Skeletal muscle cell (primary cell): ENCODE measurements at places on chromosomes 13 and 19.

DNA sequence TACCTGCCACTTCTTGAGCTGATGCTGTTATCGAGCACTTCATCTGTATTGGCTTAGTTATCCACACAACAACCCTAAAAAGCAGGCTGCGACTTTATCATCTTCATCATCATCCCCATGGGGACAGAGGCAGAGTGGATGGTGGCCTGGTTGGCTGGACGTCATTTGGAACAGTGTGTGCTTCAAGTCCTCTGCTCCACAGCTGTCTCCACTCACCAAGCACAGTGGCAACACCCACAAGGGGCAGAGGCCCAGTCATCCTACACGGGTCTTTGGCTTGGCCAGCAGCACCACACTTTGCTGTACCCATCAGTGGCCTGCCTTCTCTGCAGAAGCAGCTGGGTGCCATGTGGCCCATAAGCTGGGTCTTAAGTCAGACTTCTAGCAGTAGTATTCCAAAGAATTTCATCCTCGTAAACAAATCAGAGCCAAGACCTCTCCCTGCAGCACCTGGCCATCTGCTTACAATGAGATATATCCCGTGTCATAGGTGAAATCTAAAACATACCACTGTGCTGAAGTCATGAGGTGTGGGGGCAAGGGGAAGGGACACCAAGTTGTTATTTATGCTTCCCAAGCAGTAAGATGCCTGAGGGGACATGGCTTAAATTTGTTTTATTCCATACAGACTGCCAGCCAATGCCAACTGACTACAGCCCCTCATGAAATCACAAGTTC, 47.9 kb upstream of the EPHX3 start:
- no peak for DNase-seq

- no peak for DNase-seq
These were observed 2.2 kb downstream of the TNNT1 start for GRCh38 chr19:55146705-55147273.

- DNase-seq, result no peak
These were observed 294.1 kb downstream of the DLEU7 start for GRCh38 chr13:50549221-50549942.

- DNase-seq, result no peak
These were observed 11.3 kb downstream of the STX10 start for GRCh38 chr19:13138916-13139198.

DNA sequence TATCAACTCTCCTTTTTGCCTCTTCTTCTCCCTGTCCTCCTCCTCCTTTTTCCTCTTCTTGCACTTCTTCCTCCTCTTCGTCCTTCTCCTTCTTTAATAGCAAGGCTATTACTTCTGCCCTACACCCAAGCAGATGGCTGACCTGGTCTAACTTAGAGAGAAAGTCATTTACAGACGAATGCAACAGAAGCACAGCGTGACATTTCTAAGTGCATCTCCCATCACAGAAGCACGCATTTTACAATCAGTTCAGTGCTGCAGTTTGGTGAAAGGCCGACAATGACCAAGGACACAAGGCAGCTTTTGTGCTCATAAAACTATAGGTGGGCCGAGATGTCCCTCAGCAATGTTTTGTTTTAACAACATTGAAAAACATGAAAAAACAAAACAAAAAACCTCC, 231.5 kb downstream of the FGF14 start:
- DNase-seq, result no peak

GRCh38 chr19:39413272-39413910, 922 bp downstream of the PLEKHG2 start:
- DNase-seq, result no peak

GRCh38 chr13:86446311-86446710, 647.1 kb upstream of the SLITRK6 start:
- peak; percentile 80 for DNase-seq

DNA sequence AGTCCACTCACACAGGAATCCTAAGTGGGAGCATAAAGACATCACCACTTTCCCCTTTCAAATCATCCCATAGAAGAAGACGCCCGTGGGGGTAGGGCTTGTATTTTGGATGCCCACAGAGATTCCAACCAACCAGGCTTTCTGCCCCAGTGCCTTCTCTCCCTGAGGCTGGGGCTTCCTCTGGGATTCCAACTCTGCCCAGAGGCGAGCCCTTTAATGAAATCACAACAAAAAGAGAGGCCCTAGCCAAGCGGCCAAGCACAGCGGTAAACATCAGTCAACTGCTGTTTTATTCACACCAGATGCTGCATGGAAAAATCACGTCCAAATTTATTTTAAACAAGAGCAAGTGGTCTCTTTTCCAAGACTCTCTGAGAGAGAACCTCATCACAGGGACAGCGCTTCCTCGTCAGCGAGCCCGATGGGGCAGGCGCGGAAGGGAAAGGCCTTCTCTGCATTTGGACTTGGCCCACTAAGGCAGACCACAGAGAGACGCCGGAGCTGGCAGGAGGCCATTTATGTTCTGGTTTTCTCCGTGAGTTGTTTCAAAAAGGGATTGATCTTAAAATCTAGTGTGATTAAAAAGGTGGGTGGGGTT, 31.5 kb downstream of the ADPRHL1 start:
- DNase-seq, result no peak

DNA sequence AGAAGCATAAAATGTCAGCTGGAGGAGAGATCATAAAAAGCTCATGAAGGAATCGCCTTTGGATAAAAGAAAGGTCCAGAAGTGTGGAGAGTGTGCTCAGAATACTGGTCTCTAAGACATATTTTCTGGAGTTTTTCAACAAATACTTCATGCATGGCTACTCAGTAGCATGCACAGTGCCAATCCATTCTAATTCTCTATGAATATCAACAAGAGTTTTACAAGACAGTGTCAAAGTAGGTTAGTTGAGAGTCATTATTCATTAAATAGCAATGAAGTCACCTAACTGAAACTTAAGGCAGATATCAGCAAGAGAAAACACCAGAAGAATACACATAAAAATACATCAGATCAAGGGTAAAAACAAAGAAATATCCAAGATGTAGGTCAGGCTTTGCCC, 1243.2 kb upstream of the SLC10A2 start:
- DNase-seq, result no peak

- no peak for DNase-seq
These were observed 42.7 kb upstream of the VSTM2B start for GRCh38 chr19:29482855-29483640.

DNA sequence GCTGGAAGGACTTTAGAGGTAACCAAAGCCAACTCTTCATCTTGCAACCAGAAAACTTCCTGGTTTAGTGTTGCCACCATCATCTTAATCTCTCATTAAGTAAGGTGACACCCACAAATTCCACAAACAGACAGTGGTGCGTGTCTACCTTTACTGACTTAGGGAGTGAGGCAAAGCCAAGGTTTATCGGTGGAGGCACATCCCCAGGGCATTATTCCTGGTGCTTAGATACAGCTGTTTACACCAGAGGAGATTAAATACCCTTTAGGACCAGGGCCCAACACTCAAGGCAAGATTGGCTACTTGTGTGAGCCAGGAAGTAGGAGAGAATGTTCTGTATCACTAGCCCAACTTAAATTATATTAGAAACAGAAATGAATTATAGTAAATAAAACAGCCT, 9.5 kb downstream of the STOML3 start:
- DNase-seq, result no peak

GRCh38 chr13:33933810-33934209, 115.9 kb downstream of the RFC3 start:
- no peak for DNase-seq

DNA sequence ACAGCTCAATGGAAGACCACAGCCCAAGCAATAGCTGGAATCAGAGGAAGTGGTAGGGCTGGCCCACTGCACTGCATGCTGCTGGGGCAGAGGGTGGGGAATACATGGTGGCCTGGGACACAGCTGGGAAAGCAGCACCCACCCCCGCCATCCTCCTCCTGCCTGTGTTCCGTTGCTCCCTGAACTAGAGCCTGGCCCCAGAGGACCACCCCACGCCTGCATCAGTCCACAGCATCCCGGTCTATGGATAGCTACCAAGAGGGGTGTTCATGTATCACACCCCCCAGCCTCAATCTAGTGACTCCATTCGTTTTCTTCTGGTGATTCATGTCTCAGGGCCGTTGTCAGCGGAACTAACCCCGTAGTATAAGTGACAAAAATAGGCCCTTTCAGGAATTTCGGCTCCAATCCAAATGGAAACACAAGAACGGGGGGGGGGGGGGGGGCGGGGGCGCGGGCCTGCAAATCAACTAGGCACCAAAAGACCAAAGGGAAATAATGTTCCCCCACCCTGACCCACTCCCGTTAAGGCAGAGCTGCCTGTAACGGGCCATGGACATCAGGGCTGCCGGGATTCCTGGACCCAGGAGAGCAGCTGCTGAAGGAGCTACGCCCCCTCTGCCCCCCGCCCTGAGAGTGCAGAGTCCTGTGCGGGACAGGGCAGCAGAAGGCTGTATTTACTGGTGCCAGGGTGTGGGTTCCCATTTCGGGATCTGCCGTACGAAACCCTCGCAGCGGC, 18.9 kb upstream of the EPHX3 start:
- DNase-seq, result peak; percentile 86

DNA sequence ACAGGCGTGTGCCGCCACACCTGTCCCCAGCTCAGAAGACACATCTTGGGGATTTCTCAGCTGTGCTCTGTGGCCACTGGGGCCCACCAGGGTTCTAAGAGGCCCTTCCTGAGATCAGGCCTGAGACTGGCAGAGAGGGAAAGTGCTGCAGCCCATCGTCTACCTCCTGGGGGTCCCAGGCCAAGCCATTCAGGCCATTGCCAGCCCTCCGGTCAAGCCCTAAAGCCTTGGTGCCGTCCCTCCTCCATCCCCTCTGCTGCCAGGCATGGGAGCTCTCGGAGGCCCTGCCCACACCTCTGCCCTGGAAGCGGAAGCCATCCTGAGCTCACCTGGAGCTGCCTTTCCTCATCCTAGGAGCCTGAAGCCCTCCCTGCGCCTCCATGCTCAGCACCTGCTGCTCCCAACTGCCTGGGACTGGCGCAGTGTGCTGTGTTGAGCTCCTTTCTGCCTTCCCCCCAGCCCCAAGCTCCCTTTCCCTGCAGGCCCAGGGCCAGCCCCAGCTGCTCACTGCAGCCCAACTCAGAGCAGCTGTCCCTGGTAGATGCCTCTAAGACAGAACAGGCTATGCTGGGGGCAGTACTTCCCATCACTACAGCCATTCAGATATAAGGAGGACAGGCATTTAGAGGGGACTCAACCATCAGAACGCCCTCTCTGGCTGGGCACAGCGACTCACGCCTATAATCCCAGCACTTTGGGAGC, 2.9 kb downstream of the SLC7A9 start:
- no peak for DNase-seq

GRCh38 chr19:43790587-43790986, 9.8 kb upstream of the KCNN4 start:
- DNase-seq, result no peak

DNA sequence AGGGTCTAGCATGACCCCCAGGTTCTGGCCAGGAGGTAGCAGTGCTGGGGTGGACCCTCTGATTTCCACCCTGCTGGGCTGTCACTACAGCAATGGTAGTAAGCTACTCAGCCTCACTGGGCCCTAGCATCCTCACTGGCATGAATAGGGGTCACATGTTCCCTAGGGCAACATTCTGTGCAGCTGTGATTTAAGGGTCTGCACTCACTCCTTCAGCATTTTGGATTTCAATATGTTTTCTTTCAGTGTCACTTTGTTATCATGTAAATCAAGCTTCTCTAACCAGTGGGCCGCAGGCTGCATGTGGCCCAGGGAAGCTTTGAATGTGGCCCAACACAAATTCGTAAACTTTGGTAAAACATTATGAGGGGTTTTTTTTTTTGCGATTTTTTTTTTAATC, 57.8 kb downstream of the SPATA13 start:
- DNase-seq, result no peak

GRCh38 chr13:74669149-74669548, 534.9 kb upstream of the KLF12 start:
- DNase-seq, result no peak

GRCh38 chr13:101624981-101625380, 172.5 kb downstream of the ITGBL1 start:
- DNase-seq, result no peak

- no peak for DNase-seq
These were observed 44.3 kb upstream of the ADGRE1 start for GRCh38 chr19:6842871-6843607.

DNA sequence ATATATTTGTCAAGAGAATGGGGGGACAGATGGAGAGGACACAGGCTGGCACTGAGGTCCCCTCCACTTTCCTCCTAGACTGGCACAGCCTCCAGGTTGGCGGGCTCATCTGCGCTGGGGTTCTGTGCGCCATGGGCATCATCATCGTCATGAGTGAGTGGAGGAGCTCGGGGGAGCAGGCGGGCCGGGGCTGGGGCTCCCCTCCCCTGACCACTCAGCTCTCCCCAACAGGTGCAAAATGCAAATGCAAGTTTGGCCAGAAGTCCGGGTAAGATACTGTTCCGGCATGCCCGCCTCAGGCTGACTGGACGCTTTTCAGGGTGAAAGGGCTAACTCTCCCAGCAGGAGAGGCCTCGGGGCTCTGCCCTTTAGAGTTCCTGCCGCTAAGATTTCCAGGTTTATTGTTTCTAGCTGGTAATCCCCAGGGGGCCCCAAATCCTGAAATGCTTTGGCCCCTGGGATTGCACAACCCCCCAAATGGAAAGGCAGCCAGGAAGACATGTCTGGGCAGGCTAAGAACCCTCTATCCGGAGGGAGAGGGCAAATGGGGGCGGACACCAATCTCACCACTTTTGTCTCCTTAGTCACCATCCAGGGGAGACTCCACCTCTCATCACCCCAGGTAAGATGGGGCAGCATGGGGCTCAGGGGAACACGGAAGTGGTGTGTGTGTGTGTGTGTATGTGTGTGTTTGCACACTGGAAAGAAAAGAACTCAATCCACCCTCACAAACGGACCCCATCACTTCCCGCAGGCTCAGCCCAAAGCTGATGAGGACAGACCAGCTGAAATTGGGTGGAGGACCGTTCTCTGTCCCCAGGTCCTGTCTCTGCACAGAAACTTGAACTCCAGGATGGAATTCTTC, 7.3 kb downstream of the FXYD3 start:
- no peak for DNase-seq

DNA sequence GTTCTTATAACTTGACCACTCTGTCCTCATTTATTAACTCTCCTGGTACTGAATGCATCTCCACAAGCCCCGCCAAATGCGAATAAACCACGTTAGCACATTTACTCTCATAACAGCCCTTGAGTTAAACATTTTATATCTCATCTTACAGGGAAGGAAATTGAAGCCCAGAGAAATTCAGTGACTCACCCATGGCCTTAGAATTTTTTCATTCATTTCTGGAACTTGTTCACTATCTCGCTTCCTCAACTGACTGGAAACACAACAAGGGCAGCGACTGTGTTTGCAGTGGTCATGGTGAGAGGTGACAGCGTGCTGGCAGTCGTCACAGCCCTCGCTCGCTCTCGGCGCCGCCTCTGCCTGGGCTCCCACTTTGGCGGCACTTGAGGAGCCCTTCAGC, 39.5 kb downstream of the SERP2 start:
- DNase-seq, result no peak
